Suppressor macrophage treated with lipopolysaccharide for 1 hour (primary cell): ENCODE measurements at places on chromosomes 6 and 20.
A peak's percentile ranks its signal among the peaks of the same experiment; 100 is the strongest.

DNA sequence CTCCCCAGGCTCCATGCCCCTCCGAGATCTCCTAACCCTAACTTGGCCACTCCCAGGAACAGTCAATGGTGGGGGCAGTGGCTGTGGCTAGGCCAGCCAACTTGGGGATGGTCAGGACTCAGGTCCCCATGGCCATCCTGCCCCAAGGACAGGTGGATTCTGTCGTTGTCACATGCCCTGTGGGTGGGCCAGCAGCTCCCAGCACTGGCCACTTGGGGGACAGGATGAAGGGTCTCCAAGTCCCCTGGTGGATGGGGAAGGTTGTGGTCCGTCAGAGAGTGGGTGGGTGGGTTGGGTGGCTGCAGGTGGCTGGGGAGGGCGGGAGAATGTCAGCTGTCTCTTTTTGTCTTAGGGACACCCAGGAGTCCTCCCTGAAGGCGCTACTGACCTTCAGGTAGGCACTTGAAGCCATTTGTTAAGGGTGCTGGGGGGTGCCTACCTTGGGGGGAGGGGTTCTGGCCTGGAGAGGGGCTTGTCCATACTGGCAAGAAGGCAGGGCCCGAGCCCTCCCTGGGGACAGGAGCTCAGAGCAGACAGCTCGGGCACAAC is 5.5 kb downstream of the COL9A3 start:
- DNase-seq, result no peak

- DNase-seq, result peak; percentile 36
These were observed 746 bp downstream of the BACH2 start for GRCh38 chr6:90295854-90296340.

DNA sequence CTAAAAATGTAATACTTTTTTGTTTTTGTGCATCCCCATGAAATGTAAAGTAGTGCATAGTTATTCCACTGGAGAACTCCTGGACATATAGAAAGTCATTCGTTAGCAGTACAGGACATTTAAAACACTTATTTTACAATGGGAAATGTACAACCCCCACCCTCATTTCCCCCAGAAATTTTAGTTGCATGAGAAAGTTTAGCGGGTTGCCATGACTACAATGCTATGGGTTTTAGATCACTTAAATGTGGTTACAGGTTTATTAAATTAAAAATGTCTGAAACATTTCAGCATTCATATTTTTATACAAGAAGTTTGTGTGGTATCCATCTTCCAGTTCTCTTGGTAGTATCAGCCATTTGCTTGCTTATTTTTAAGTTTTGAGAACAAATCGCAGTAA is 54.9 kb upstream of the TRAF3IP2 start:
- DNase-seq, result no peak

GRCh38 chr6:3509336-3509735 is 52.5 kb upstream of the SLC22A23 start:
- DNase-seq, result no peak

DNA sequence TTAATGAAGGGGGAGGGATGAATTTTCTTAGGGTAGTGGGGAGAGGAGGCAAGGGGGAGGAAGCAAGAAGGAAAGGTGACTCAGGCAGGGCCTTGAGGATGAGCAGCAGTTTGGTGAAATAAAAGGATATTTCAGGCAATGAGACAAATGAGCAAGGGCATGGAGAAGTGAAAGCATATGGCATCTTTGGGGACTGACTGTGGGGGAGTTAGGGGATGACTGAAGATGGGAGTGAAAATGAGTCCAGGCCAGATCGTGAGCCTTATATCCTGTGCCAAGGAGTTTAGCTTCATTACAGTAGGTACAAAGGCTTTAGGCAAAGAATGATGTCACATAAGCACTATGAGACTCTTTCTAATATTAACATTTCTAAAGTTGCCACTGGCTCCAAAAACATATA is 51.9 kb downstream of the ILRUN start:
- peak; percentile 82 for DNase-seq

GRCh38 chr6:90284236-90285041 is 12.2 kb downstream of the BACH2 start:
- DNase-seq, result peak; percentile 89

- DNase-seq, result no peak
These were observed at the start of gene ACSS2 for GRCh38 chr20:34876406-34877282. ACSS2 (plus strand) TSS chr20:34876612; CDS start chr20:34876646, 34 bp downstream.

DNA sequence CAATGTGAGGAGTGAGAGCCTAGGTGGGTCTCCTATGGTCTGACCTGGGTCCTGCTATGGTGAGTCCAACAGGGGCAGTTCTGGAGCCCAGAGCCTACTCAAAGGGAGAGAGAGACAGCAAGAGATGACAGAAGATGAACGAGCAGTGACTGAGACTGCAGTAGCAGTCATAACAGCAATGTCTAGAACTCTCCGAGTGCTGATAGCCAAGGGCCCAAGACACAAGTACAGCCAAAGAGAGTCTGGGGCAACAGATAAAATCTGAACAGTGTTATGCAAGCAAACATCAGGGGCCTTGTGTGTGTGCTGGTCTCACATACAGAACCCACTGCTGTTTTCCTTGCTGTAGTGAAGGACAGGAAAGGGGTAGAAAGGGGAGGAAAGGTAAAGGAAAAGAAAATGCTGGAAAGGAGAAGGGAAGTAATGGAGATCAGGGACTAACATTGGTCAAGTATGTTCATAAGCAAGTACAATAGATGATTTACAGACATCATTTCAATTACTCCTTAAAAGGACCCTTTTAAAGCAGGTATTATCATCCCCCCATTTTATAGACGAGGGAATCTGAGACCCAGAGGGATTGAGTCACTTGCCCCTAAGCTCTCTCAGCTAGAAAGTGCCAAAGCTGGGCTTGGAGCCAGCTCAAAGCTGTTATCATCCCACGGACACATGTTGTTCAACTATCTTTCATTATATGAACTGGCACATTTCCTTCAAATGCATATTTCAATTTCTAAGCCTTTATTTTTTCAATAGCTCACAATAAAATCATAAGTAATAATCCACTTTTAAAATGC is 182.3 kb upstream of the RAB32 start:
- no peak for DNase-seq

DNA sequence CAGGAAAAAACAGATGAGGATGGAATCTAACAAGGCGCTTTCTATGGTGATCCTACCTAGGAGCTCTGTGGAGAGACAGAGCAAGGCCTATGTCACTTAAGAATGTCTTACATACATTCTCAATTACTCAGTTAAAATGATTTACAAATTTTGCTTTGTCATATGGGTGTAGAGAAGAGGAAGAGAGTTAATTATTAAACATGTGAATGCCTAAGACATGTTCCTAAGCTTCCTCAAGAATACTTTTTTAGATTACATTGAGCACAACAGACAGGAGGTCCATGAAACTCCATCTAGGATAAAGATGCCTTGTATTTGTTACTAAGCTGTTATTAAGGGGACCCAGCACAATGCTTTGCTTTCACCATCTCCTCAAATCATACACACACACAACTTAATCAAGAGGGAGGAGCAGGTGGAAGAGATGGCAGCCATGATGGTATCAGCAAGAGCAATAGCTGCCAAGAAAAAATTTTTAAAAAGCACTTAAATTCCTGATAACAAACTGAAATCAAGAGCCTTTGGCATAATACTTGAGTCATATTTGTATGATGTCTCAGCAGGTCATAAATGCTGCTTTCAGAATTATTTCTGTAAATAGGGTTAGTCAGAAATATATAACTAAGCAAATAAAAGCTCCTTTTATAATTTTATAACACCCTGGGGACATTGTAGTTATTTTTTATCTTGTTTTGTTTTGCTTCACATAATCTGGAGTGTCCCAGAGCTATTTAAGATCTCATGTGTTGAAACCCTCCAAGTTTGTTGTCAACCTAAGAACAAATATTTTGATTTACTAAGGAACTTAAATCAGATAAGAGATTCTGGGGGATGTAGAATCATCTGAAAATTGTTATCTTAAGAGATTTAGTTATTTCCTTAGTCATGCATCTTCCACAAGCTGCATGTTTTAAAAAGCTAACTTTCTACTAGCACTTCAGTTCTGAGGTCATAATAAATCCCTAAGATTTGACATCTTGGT is 70.0 kb upstream of the CD2AP start:
- DNase-seq, result no peak
